ENCODE measurements at places on chromosomes 4 and X.

- no peak for DNase-seq
These were observed 68.9 kb downstream of the HTRA3 start for GRCh38 chr4:8338351-8338961.

- DNase-seq, result no peak
These were observed 11.9 kb downstream of the TMPRSS11D start for GRCh38 chr4:67871867-67872266.

DNA sequence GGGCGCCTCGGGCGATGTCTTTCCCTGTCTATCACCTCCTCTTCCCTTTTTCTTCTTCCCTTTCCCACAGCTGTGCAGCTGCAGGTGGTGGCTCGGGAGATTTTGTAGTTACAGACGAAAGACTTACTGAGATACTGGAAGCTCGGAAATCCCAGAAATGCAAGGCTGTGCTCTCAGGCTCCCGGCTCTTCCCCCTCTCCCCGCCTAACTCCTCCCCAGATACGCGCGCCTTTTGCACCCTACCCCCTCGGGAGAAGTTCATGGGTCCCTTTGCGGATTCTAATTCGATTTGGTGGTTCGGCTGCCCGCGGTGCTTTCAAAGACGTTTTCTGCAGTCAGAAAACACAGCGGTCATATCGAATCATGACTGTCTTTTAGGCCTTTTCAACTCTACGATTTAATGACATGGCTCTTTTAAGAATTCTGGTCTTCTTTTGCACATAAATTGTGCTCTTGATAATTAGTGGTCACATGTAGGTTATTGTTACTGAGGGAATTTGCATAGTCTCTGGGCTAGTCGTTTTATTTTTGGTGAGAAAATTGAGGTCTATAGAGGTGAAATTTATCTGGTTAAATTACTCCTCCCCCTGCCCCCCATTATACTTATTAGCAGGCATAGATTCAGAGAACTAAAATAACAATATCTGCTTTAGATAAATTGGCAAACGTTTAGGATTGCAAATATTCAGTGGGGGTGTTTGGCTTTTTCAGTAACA lies 1.6 kb downstream of the SEPTIN11 start:
- DNase-seq, result no peak

DNA sequence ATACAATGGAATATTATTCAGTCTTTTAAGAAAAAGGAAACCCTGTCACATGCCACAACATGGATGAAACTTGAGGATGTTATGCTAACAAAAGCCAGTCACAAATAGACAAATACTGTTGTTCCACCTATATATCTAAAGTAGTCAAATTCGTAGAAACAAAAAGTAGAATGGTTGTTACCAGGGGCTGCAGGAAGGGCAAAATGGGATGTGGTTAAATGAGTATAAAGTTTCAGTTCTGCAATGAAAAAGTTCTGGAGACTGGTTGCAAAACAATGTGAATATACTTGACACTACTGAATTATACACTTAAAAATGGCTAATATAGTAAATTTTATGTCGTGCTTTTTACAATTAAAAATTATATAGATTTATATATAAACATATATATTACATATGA lies 12.2 kb downstream of the SPOCK3 start:
- DNase-seq, result no peak

DNA sequence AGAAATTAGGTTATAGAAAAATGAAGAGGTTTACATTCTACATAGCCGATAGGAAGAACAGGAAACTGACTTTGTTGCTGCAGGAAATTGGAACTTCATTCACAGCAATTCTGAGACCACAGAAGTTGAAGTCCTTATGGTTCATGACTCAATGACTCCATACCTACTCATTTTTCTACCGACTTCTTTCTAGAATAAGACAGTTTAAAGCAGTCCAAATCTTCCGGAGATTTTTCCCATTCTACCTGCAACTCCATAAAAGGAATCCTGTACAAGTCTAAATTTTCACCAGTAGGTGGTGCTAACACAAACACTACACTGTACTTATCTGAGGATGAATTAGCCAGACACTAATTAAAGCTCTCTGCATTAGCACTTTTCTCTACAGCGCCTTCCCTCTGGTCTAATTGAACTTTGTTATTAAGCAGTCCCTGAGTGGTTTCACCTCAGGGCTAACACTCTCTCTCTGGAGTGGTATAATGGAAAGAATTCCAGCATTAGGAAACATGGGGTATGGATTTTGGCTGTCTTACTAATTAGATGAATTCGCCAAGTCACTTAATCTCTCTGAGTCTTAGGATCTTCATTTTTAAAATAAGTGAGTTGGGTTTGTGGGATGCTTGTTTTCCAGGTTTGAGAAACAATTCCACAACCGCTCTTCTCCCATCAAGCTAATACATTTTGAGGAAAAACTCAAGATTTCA lies 167.9 kb downstream of the SMIM20 start:
- no peak for DNase-seq

Data from T-helper 22 cell (primary cell).